Spleen (tissue), 13 donors: ENCODE measurements at places on chromosomes 1 and 21. TPM values are rescaled to one million over a fixed set of nuclear protein-coding genes. Genes with fewer than 3 reads are reported as not detected.

DNA sequence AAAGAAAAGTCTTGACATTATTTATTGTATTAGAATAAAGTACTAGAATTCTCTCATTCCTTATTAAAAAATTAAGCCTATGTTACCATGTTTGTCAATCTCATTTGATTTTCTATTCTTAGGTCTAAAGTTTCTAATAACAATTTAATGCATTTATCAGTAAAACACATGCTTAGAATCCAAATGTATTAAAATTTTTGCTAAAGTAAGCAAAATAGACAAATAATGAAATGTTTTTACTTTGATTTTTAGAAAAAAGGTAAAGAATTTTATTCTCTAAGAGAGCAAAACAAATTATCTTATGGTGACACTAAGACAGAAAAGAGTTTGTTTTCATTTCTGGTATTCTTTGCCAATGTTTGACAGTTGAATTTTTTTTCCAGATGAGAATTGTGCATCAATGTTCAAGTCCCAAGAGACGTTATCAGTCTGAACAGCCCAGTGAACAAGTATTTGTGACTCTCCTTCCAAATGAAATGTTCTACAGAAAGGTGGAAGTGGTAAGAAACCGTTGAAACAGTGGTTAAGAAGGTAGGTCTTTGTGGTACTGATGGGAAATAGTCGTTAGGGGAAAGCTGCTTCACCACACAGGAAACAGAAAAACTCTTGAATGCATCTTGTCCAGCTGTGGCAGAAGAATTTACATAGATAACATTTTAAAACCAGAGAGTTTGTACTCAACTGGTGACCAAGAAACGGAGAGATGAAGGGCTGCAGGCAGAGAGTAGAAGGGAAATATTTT, 402.5 kb downstream of the PTPRC start:
- no peaks in the 10 kb centered on the region for H3K27me3 ChIP-seq
- no peak overlapping the region for H3K4me3 ChIP-seq
- no peaks in the 10 kb centered on the region for H3K36me3 ChIP-seq
- no peak overlapping the region for H3K27ac ChIP-seq
- no peak for DNase-seq
- H3K4me1 ChIP-seq, result peaks cover 34% of the 10 kb centered on the region

DNA sequence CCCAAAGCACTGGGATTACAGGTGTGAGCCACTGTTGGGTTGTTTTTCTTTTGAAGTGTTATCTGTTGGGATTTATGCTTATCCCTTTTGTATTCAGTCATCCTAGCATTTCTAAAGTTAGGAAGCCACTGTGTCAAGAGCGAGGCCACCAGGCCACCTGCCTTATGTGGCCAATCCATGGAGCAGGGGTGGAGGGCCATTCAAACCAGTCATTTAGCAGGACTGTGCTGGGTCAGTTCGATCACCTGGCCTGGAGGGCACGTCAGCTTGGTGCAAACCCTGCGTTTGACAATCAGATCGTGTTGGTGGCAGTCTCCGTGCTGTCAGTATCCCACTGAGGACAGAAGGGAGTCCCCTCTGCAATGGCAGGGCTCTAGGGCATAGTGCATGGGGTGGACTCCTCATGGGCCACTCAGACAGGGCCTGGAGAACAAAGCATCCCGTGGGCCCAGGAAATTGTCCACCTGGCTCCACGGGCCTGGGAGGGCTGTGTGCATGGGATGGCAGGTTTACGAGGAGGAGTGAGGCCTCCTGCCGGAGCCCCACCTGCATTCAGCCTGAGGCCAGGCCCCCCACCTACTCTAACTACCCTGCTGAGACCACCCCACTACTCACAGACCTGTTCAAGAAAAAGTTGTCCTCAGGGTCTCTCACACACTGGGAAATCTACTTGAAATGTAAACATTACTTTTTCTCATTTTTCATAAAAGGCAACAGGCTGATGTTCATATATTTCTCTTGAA, 242.3 kb downstream of the SDCCAG8 start:
- no peak overlapping the region for H3K27ac ChIP-seq
- DNase-seq, result no peak
- H3K4me3 ChIP-seq, result no peak overlapping the region
- peaks cover 18% of the 10 kb centered on the region for H3K4me1 ChIP-seq
- no peaks in the 10 kb centered on the region for H3K27me3 ChIP-seq

- H3K27ac ChIP-seq, result no peak overlapping the region
- peaks cover 23% of the 10 kb centered on the region for H3K4me1 ChIP-seq
- no peaks in the 10 kb centered on the region for H3K27me3 ChIP-seq
- no peak for DNase-seq
- peaks cover 3% of the 10 kb centered on the region for H3K36me3 ChIP-seq
Observed at GRCh38 chr1:51664421-51665240, 47.7 kb downstream of the OSBPL9 start.

DNA sequence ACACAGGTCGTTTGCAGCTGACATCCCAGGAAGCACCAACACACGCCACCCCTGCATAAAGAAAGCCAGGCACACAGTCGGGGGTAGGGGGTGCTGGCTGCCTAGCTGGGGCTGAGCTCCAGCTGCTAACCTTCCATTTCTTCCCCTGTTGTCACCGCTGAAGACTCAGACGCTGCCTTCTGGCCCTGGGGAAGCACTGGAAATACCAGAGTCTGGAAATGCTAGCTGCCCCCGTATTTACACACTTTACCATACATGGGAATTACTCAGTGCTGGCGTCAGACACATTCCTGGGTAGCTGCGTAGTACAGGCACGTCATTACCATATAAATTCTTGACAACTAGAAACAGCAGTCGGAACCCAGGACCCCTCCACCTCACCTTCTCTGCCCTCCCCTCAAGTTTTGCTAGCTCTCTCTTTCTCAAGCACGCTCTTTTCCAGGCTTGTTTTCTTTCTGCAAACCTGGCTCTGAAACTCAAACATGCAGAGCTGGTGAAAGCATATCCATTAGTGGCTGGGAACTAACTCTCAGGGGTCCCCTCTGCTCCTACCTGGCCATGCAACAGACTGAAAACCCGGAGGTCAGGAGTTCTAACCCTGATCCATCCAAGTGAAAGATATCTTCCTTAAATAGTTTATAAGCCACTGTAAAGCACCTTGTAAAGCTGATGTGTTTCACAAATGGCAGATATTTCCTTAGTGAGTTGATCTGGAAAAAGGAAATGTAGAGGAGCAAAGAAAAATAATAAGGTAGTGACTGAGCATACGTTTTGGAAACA, 3.3 kb downstream of the CSRP1 start:
- H3K36me3 ChIP-seq, result no peaks in the 10 kb centered on the region
- peak overlapping the region; percentile 3 for H3K4me3 ChIP-seq
- no peaks in the 10 kb centered on the region for H3K27me3 ChIP-seq
- peak overlapping the region; percentile 93 for H3K27ac ChIP-seq

- H3K27ac ChIP-seq, result no peak overlapping the region
- H3K36me3 ChIP-seq, result no peaks in the 10 kb centered on the region
- no peak overlapping the region for H3K4me3 ChIP-seq
Observed at GRCh38 chr1:71656902-71657301, 576.1 kb upstream of the ZRANB2 start.

DNA sequence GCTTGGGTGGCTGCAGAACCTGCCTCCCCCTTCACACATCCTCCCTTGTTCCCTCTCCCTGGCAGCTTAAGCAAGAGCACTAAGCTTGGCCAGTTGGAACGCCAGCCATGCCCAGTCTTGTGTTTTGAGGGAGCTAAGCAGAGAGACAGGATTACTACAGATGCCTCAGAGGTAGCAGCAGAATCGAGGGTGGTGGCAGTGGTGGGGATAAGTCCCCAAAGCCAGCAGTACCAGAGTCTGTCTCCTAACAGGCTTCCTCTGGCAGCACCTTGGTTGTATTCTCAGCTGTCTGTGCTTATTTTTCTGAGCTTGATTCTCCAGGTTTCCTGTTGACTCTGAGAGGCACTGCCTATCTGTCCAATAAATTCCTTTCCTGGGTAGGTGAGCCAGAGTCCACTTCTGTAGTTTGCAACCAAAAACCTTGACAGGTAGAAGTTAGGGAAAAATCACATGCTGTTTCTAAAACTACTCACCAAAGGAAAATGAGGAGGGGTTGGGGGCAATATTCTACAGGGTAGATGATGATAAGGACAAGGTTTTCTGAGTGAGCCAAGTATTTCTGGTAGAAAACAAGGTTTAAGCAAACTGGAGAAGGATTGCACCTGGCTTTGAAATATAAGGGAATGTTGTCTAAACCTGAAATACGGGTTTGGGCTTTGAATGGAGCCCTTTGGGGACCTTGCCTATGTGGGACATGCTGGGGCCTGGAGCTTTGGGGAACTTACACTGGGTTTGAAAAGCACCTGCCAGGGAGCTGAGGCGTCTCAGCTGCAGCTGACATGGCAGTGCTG, 100.8 kb downstream of the PBX1 start:
- no peaks in the 10 kb centered on the region for H3K4me1 ChIP-seq
- no peak overlapping the region for H3K4me3 ChIP-seq
- H3K36me3 ChIP-seq, result no peaks in the 10 kb centered on the region
- H3K27ac ChIP-seq, result no peak overlapping the region
- DNase-seq, result no peak

DNA sequence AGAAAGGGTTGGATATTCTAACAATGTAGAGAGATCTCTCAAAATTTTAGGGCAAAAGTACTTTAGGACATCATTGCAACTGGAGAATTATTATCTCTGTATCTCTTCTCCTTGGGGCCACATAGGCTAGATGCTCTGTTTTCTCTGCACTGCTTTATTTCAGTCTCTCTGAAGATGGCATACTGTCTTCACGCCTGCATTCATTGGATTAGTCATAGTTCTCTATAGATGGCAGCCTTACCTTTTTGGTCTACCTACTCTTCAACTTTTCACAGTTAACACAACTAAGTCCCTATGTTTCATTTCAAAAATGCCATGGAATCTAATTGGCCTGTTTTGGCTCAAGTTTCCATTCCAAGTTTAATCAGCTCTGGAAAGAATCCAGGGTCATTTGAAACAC, 1623.3 kb upstream of the B3GALT2 start:
- no peaks in the 10 kb centered on the region for H3K36me3 ChIP-seq
- no peaks in the 10 kb centered on the region for H3K27me3 ChIP-seq
- H3K27ac ChIP-seq, result no peak overlapping the region
- no peak for DNase-seq
- no peaks in the 10 kb centered on the region for H3K4me1 ChIP-seq
- no peak overlapping the region for H3K4me3 ChIP-seq

GRCh38 chr1:201059871-201060555, 36.5 kb upstream of the KIF21B start:
- H3K27ac ChIP-seq, result no peak overlapping the region
- H3K27me3 ChIP-seq, result no peaks in the 10 kb centered on the region
- DNase-seq, result no peak

GRCh38 chr1:50570066-50570468, 146.8 kb upstream of the DMRTA2 start:
- H3K4me3 ChIP-seq, result no peak overlapping the region
- no peak for DNase-seq
- H3K36me3 ChIP-seq, result peaks cover 8% of the 10 kb centered on the region
- no peak overlapping the region for H3K27ac ChIP-seq

- no peaks in the 10 kb centered on the region for H3K36me3 ChIP-seq
- no peaks in the 10 kb centered on the region for H3K4me1 ChIP-seq
- no peaks in the 10 kb centered on the region for H3K27me3 ChIP-seq
- H3K4me3 ChIP-seq, result no peak overlapping the region
- DNase-seq, result no peak
Observed at GRCh38 chr1:56169856-56170255, 409.5 kb downstream of the PLPP3 start.

- H3K36me3 ChIP-seq, result no peaks in the 10 kb centered on the region
- H3K27ac ChIP-seq, result no peak overlapping the region
- no peaks in the 10 kb centered on the region for H3K4me1 ChIP-seq
- no peaks in the 10 kb centered on the region for H3K27me3 ChIP-seq
- H3K4me3 ChIP-seq, result no peak overlapping the region
- no peak for DNase-seq
Observed at GRCh38 chr1:197869490-197870077, 32.8 kb upstream of the C1orf53 start.

GRCh38 chr1:154697710-154698109, 89.7 kb upstream of the ADAR start:
- no peak for DNase-seq
- H3K27ac ChIP-seq, result no peak overlapping the region
- no peaks in the 10 kb centered on the region for H3K27me3 ChIP-seq
- H3K4me1 ChIP-seq, result no peaks in the 10 kb centered on the region
- H3K36me3 ChIP-seq, result no peaks in the 10 kb centered on the region

DNA sequence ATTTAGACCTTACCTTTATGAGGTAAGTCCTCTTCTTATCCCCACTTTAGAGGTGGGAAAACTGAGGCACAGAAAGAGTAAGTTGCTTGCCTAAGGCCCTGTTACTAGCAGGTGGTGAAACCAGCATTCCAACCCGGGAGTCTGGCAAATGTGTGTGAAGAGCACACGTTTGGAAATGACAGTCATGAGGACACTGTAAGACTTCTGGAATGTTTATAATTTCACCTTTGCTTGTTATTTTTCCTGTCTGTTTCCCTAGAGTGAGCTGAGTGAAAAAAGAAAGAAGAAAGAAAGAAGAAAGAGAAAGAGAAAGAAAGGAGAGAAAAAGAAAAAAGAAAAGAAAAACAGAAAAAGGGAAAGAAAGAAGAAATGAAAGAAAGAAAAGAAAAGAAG, 21.2 kb upstream of the LGALS8 start:
- DNase-seq, result no peak
- no peaks in the 10 kb centered on the region for H3K27me3 ChIP-seq
- no peak overlapping the region for H3K4me3 ChIP-seq
- peaks cover 15% of the 10 kb centered on the region for H3K4me1 ChIP-seq
- no peaks in the 10 kb centered on the region for H3K36me3 ChIP-seq

GRCh38 chr1:112418099-112418892, 22.3 kb downstream of the CTTNBP2NL start:
- H3K36me3 ChIP-seq, result peaks cover 43% of the 10 kb centered on the region
- no peaks in the 10 kb centered on the region for H3K27me3 ChIP-seq
- H3K27ac ChIP-seq, result no peak overlapping the region
- H3K4me3 ChIP-seq, result no peak overlapping the region
- no peak for DNase-seq
- H3K4me1 ChIP-seq, result no peaks in the 10 kb centered on the region

DNA sequence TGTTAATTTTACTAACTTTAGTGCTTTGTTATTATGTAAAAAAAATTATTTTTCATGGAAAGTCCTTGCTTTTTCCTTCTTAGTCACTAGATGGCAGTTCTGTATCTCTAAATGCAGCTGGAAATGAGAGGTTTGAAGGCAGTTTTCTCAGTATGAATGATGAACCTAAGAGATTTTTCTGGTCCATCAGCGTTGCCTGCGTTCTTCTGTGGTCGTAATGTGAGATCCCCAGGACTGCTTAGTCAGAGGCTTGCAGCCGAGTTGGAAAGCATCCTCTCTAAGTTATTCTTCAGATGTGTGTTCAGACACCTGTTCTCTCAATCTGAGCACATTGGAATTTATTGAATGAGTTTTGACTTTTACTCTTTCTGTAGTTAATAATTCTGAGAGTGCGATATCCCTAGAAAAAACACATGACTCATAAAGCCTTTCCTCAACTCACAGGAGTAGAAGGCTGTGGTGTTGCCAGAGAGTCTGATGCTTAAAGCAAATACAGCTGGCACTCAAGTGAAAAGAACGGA, 99.3 kb downstream of the FMN2 start:
- no peak for DNase-seq
- no peaks in the 10 kb centered on the region for H3K36me3 ChIP-seq
- H3K4me3 ChIP-seq, result no peak overlapping the region
- no peak overlapping the region for H3K27ac ChIP-seq

GRCh38 chr1:60510162-60510561, 436.6 kb upstream of the C1orf87 start:
- H3K27ac ChIP-seq, result no peak overlapping the region
- DNase-seq, result no peak
- H3K4me1 ChIP-seq, result peaks cover 4% of the 10 kb centered on the region
- no peak overlapping the region for H3K4me3 ChIP-seq

Gene SCAF4
- 14.5 TPM for polyA plus RNA-seq

Gene CELA3B
- 0.24 TPM for polyA plus RNA-seq

Gene PRDM16
- polyA plus RNA-seq, result 0.44 TPM

Gene TRIM45
- 4.4 TPM for polyA plus RNA-seq

Gene GPR25
- 0.14 TPM for polyA plus RNA-seq

Gene CPT2
- 7.1 TPM for polyA plus RNA-seq

Gene PARP1
- polyA plus RNA-seq, result 69.7 TPM

Gene SAMD11
- 33.2 TPM for polyA plus RNA-seq
